ENCODE measurements at places on chromosomes 13 and 19.

- no peak for DNase-seq
These were observed 460.3 kb downstream of the TSHZ3 start for GRCh38 chr19:30888937-30889336.

DNA sequence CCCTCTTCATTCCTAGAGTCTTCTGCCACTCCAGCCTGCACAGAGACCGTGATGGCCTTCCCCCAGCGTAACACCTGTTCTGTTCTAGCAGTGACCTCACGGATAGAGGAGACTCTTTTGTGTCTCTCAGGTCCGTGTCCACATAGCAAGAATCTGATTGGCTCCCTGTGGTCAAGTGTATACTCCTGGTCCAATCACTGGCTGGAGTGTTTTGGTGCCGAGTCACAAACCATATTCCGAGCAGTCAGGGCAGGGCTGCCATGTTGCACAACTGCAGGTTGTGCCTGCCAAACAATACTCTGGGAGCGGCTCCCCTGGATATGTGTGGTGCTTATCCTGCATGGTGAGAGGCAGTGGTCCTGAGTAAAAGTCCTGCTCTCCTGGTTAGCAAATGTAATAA lies 402.4 kb downstream of the KCNRG start:
- DNase-seq, result no peak

DNA sequence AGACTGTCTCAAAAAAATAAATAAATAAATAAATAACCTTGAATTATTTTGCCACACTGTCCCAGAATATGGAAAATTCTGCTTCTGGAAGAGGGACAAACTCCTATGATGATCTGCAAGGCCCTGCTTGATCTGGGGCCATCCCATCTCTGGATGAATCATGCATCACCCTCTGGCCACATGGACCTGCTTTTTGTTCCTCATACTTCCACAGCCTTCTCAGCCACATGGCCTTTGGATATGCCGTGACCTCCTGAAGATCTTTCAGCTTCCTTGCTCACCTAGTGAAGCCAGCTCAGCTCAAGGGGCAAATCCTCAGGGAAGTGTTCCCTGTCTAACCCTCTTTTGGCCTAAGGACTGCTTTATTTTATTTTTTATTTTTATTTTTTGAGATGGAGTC lies 10.3 kb downstream of the IER2 start:
- DNase-seq, result no peak

GRCh38 chr19:55472463-55472862 lies 4.0 kb upstream of the ZNF628 start:
- no peak for DNase-seq

DNA sequence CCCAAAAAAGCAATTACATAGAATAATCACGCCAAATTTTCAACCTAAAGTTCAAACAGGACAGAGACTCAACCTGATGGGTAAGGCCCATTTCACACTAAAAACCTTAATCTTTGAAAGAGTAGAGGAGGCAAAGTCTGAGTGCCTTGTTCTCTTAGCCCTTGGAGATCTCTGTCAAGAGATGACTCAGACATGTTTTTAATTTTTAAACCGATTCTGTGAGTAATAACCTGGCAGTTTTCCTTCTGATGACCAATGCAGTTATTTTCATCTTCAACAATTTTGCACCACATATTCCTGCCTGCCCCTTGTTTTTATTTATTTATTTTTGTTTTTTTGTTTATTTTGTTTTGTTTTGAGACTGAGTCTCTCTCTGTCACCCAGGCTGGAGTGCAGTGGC lies 11.5 kb upstream of the TNFSF9 start:
- no peak for DNase-seq

DNA sequence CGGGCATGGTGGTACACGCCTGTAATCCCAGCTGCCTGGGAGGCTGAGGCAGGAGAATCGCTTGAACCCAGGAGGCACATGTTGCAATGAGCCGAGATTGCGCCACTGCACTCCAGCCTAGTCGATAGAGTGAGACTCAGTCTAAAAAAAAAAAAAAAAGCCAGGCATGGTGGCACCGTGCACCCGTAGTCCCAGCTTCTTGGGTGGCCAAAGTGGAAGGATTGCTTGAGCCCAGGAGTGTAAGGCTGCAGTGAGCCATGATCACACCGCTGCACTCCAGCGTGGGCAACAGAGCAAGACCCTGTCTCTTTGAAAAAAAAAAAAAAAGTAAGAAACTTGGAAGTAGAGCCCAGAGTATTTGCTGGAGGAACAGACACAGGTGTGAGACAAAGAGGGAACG lies 27.7 kb downstream of the CCDC8 start:
- no peak for DNase-seq

Data from WERI-Rb-1 (cell line).